Astrocyte (in vitro differentiated cells and primary cell): ENCODE measurements at places on chromosomes 4 and X. TPM values are rescaled to one million over a fixed set of nuclear protein-coding genes. Genes with fewer than 3 reads are reported as not detected.

FREM3 gene
- total RNA-seq: not detected in 2 replicates

ADAMTS3 gene
- 4.2 TPM in 2 replicates for total RNA-seq

EREG gene
- total RNA-seq: 0.14 and 0.30 TPM in 2 replicates

RAB9B gene
- total RNA-seq: 1.7 and 2.2 TPM in 2 replicates

SHROOM2 gene
- total RNA-seq: 15.9 and 16.0 TPM in 2 replicates

PCDH10 gene
- total RNA-seq: 9.1 and 12.5 TPM in 2 replicates

CPE gene
- 380 and 385 TPM in 2 replicates for total RNA-seq

FAM133A gene
- total RNA-seq: 0.18 and 0.36 TPM in 2 replicates

NDNF gene
- 0.19 and 0.34 TPM in 2 replicates for total RNA-seq

PIR gene
- total RNA-seq: 5.0 and 5.5 TPM in 2 replicates

IBSP gene
- not detected in 2 replicates for total RNA-seq

PAK3 gene
- total RNA-seq: 13.7 TPM in 2 replicates

NAT8L gene
- 1.2 and 1.6 TPM in 2 replicates for total RNA-seq

KIF4A gene
- 1.7 and 3.0 TPM in 2 replicates for total RNA-seq

NEXMIF gene
- total RNA-seq: 0.48 TPM in 2 replicates

FAM53A gene
- 2.1 and 3.4 TPM in 2 replicates for total RNA-seq

GABRQ gene
- 0.41 and 0.43 TPM in 2 replicates for total RNA-seq

ATRX gene
- 99.6 and 106 TPM in 2 replicates for total RNA-seq

CFAP99 gene
- total RNA-seq: not detected in 2 replicates

PRSS12 gene
- 2.1 and 4.1 TPM in 2 replicates for total RNA-seq

FAM47A gene
- total RNA-seq: not detected in 2 replicates

DNAAF6 gene
- not detected in 2 replicates for total RNA-seq

PDLIM3 gene
- total RNA-seq: 28.5 and 30.7 TPM in 2 replicates

FGFR3 gene
- total RNA-seq: 3.6 and 3.9 TPM in 2 replicates

GAB3 gene
- 1.7 TPM in 2 replicates for total RNA-seq

MAGEA9B gene
- total RNA-seq: not detected in 2 replicates

MORC4 gene
- 26.0 and 29.1 TPM in 2 replicates for total RNA-seq

CLDN34 gene
- total RNA-seq: 0.36 TPM in 1 of 2 replicates, not detected in the other

SH3RF1 gene
- total RNA-seq: 20.8 and 25.9 TPM in 2 replicates

TCEAL7 gene
- 7.6 and 9.4 TPM in 2 replicates for total RNA-seq

TENM3 gene
- 127 TPM in 2 replicates for total RNA-seq

RHOXF1 gene
- not detected in 2 replicates for total RNA-seq

RAB40A gene
- 0.07 TPM in 1 of 2 replicates, not detected in the other for total RNA-seq

NOX1 gene
- total RNA-seq: not detected in 2 replicates

SLC7A11 gene
- 33.1 and 33.8 TPM in 2 replicates for total RNA-seq

RGN gene
- not detected in 2 replicates for total RNA-seq

NRK gene
- 18.3 and 20.1 TPM in 2 replicates for total RNA-seq

ZNF185 gene
- total RNA-seq: 7.8 and 16.2 TPM in 2 replicates
